Epithelial cell of proximal tubule (primary cell): ENCODE measurements at places on chromosomes 4 and X.

DNA sequence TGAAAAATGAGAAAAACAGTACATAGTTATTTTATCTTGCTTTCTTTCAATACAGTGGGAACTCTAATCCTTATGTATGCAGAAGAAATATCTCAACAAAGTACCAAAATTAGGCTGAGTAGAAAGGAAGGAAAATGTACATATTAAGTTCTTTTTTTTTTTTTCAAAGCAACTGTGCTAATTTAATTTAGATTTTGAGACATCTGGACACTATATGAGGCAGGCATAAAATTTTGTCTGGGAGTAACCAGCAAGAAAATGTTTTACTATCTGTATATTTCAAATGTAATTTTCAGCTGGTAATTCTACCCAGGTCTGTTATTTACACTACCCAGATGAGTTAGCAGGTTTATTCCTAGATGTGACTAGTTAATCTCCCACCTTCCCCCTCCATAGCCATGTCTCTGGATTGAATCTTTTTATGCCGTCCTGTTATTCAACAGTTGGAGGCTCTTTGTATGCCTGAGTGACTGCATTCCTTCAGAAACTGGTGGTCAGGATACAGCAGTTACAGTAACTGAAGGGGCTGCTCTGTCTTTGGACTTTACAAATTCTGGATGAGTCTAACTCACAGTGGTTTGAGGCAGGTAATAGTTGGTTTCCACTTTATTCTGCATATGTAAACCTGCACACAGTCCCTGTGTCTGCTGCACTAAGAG, 633.6 kb downstream of the PCDH18 start:
- DNase-seq, result no peak

DNA sequence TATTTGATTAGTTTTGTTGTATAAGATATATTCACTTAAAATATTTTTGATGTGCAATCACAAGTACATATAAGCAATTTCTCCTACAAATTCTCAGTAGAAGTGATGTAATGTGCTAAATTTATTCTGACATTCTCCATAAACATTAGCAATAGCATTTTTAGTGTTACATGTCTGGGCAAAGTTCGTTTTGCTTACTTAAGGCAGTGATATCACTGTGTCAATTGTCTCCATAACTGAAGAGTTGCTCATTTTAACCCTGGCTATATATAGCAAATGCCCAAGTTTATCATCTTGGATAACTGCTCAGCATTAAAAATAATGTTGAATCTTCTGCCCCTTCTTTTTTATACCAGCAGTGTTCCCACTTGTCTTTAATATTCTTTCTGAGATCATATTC, 340.0 kb upstream of the NDST4 start:
- no peak for DNase-seq

- DNase-seq, result no peak
These were observed 53.7 kb downstream of the GPM6A start for GRCh38 chr4:175758050-175759024.

DNA sequence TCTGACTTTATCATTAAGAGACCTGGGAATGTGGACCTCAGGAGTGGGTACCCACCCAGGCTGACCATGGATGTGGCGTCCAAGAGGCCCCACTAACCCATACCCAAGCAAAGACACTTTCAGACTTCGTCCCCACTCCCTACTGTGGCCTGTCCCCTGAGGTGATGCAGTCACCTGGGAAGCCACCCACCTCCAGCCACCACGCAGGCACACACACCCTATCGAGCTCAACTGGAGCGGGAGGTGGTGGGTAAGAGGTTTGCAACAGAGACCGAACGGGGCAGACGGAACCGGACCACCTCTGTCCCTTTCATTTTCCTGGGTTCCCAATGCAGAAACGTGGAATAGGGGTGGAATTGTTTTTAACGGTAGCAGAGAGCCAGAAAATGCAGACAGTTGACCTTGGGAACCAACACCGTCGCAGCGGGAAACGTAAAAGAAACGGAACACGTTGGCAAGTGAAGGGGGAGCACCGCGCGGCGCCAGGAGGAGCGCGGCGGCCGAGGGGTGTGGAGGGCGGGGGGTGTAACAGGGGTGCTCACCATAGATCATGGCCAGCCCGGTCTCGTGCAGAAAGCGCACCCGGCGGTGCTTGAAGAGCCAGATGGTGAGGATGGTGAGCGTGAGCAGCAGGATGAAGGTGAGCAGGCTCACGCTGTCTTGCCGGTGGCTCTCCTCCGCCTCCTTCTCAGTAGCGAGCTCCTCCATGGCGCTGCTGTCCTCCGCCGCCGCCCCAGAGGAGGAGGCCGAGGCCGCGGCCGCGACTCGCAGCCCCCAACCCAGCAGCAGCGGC, 559 bp downstream of the SLC9A7 start:
- no peak for DNase-seq

- no peak for DNase-seq
These were observed 96.8 kb downstream of the AKAP4 start for GRCh38 chrX:50103866-50104566.

- DNase-seq, result no peak
These were observed 145.7 kb downstream of the VSIG4 start for GRCh38 chrX:65894133-65894532.

GRCh38 chrX:105273326-105273725, 52.8 kb upstream of the TEX13A start:
- DNase-seq, result no peak

- no peak for DNase-seq
These were observed 3.4 kb downstream of the HTT-AS start for GRCh38 chr4:3070709-3071500.

GRCh38 chrX:87679849-87680248, 162.2 kb downstream of the KLHL4 start:
- no peak for DNase-seq

DNA sequence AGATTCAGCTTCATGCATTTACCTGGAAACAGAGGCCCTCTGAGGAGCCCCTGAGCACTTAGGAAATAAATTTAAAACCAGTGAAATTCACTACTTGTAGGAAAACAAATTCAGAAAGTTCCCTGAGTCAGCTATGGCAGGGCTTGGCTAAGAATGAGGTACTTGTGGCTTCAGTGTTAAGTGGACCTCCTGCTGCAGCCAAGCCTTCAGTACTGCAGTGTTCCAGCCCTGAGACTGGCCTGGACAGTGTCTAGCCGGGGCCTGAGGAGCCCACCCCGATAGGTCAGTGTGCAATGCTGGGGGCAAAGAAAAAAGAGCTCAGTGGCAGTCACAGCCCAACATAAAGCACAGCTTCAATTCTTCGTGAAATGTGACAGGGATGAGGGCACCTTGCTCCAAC, 41.9 kb downstream of the F11 start:
- no peak for DNase-seq

DNA sequence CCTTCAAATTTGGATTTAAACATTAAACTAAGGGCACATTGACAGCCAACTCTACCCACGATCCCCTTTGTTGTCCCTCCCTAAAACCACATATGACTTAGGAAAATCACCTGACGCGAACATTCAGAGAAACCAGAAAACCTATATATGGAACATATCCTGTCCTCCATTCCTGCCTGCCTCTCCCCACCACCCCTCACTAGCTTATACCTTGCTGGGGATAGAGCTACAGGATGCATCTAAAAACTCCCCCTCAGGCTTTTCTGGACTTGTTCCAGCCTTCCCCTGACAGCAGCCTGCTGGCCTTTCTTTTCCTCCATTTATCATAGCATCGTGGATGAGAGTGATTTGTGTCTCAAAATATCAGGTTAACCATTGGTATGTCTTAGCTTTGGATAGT, 8.8 kb downstream of the STK26 start:
- no peak for DNase-seq

DNA sequence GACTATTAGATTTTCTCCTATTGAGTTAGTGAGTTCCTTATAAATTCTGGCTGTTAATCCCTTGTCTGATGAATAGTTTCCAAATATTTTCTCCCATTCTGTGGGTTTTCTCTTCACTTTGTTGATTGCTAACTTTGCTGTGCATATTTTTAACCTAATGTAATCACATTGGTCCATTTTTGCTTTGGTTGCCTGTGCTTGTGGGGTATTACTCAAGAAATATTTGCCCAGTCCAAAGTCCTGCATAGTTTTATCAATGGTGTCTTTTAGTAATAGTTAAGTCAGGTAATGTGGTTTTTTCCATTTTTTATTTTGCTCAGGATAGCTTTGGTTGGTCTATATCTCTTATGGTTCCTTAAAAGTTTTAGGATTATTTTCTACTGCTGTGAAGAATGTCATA, 490.3 kb downstream of the ARAP2 start:
- DNase-seq, result no peak

- no peak for DNase-seq
These were observed 4.2 kb upstream of the PDHA2 start for GRCh38 chr4:95835672-95836071.

- DNase-seq, result no peak
These were observed 19.7 kb downstream of the CENPI start for GRCh38 chrX:101117701-101118100.

DNA sequence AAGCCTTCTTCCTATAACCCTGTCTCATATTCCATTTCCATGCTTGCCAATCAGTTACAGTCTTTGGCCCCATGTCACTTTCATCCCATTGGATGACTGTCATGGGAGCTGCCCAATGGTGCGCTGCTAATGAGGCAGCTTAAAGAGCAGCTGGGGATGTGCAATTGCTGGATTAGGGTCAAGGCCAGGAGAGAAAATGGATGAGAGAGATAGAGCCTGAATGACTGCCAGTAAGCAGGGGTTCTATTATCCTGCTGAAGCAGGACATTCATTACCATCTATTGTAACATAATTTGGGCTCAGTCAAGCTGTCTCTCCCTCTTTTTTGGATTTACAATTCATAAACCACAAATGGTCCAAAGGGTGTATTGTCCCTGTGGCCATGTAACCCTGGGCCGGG, 909.0 kb downstream of the CENPC start:
- DNase-seq, result no peak

DNA sequence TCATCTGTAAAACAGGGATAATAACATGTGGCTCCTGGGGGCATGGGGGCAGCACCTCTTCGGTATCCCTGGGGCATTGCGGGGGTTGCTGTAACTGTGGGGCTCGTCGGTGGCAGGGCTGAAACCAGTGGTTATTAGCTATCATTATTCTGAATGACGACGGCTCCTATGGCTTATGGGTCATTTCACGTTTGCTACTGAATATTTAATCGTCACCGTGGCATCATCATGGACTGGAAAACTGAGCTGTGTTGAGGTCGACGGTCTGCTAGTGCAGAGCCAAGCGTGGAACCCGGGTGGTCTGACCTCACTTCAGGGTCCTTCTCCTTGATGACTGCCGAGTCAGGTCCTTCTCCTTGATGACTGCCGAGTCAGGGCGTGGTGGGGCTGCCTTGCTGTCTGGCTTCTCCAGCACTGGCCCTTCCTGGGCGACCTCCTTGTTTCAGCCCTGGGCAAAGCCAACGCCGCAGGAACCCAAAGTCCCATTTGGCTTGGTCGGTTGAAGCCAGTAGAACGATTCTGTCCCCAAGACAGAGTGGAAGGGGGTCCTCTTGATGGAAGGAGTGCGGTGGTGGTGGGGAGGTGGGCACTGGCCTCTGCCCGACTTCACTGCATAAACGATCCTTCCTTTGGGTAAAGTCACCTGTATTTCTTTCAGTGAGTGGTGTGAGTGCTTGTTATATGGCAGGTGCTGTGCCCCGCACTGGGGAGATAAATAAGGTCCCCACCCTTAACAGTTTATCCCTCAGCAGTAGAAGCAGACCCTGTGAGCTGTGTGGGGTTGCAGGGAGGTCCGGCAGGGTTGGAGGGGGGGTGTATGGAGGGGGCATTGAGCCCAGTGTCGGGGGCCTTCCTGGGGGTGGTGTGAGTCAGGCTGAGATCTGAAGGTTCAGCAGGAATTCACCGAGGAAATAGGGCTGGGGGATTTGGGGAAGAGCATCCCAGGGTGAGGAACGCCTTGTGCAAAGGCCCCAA, 40.8 kb downstream of the PSAPL1 start:
- DNase-seq, result no peak

DNA sequence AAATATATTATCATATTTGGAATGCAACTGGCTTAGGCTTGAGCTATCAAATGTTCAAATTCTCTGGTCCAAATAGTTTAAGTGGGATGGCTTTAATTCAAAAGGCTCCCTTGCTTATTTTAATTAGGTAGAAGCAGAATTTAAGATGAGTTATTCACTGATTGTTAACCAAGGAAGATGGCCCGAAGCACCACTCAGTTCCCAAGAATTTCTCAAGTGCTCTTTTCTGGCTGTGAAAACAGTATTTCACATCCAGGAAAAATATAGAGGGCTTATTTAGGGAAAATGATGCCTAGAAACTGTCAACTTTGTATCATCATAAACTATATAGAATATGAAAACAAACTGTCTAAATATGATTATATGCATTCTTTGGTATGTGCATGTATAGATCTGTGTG, 246.5 kb upstream of the SFRP2 start:
- DNase-seq, result no peak

- DNase-seq, result no peak
These were observed 38.5 kb upstream of the SLC4A4 start for GRCh38 chr4:71300362-71300761.

DNA sequence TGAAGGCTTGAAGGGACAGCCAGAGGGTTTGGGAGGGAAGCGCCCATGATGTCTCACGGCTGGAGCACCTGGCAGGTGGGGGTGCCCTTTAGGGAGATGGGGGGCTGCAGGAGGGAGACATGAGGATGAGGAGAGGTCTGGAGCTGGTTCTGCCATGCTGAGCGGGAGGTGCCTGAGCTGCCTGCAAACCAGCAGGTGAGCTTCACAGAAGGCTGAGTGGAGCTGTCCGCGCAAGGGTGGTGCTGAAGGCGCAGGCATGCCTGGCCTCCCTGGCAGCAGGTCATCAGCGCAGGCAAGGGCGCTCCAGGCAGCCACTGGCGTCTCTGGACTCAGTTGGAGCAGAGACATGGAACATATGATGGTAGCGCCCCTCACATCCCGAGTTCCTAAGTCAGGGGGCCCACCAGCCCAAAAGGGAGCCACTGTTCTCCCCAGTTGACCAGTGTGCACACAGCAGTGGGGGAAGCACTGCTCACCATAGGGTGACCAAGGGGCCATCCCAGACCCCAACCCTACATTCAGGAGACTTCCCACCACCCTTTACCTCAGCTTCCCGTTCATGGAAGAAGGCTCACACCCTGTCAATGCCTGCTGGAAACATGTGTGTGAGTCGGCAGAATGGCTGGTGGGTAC, 25.8 kb downstream of the ADRA2C start:
- DNase-seq, result no peak

DNA sequence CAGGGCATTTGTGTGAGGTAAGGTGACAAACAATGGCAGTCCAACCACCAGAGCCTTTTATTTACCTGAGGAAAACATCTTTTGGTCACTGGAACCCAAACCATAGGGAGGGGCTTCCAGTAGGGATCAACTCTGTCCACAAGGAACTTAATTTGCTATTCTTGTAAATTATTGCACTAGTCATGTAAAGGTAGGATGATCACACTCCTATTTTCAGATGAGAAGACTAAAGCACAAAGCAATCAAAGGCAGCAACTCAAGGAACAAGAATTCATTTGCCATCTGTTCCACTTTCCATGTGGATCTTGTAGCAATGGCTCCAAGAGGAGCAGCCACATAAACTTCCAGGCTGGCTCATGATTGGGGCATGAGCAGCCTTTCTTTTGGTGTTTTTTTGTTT, 35.3 kb downstream of the CD99L2 start:
- no peak for DNase-seq
